NCI-H1436 (cell line): ENCODE measurements at places on chromosomes 5 and 9.

- no peak for DNase-seq
Observed at GRCh38 chr5:106459541-106459940, 1211.2 kb downstream of the EFNA5 start.

GRCh38 chr9:1979741-1980367, 35.3 kb upstream of the SMARCA2 start:
- DNase-seq, result no peak

DNA sequence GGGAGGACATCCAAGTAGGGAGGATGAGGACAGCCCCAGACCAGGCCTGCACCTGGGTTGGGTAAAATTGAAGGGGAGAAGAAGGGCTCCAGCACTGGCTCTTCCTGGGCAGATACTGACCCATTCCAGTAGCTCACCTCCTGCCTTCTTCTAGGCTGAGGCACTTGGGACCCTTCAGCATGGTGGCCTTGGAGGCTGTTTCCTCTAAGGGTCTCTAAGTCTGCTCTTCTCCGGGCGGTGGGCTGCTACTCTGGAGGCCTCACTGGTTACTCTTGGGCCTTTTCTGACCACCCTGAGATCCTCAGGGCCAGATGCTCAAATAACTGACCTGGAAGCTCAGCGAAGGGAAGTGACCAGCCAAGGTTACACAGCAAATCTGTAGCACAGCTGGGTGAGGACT, 2.8 kb upstream of the TIFAB start:
- DNase-seq, result no peak

DNA sequence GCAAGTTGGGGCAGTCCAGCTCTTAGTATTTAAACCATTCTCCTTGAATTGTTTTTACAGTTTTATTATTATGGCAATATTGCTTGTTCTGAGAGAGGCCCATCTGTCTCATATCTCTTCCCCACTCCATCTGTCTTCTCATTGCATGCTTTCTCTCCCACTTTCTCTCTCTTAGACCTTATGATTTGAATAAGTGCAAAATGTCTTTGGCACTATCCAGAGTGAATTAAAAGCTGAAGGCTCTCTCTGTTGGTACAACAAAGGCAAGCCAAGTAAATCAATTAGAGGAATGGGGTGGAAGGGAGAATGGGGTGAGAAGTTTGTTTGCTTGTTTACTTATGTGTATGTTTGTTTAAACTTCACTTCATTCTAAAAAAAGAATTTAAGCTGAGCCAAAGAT, 195.3 kb upstream of the RFX3 start:
- DNase-seq, result no peak

DNA sequence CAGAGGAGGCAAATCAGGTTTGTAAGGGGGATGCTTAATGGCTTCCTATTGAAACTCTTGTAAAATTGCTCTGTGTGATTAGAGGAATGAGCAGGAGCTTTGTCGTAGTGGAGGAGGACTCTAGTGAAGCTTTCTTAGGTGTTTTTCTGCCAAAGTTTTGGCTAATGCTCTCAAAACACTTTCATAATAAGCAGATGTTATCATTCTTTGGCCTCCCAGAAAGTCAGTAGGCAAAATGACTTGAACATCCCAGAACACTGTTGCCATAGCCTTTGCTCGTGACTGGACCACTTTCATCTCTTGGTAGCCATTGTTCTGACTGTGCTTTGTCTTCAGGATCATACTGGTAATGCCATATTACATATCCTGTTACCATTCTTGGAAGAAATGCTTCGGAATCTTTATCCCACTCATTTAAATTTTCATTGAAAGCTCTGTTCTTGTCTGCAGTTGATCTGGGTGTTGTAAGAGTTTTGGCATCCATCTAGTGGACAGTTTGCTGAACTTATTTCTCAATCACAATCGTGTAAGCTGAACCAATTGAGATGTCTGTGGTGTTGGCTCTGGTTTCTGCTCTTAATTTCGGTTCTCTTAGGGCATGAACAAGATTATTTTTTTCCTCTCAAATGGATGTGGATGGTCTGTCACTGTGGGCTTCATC, 187.6 kb downstream of the COMMD10 start:
- no peak for DNase-seq

GRCh38 chr5:92019376-92019990, 636.4 kb upstream of the ARRDC3 start:
- no peak for DNase-seq

DNA sequence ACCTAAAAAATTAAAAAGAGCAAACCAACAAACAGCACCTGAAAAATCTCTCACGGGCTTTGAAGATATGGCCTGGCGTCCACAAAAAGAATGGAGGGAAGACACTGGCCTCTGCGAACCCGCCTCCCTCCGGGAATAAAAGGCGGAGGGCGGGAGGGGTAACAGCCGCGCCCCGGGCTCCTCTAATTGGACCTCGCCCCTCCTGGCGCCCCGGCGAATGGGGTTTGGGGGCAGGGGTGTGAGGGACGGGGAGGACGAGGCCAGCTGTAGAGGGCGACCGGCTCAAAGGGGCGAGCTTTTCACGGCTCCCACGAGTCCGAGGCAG, 753 bp downstream of the FANCC start:
- peak; percentile 88 for DNase-seq

DNA sequence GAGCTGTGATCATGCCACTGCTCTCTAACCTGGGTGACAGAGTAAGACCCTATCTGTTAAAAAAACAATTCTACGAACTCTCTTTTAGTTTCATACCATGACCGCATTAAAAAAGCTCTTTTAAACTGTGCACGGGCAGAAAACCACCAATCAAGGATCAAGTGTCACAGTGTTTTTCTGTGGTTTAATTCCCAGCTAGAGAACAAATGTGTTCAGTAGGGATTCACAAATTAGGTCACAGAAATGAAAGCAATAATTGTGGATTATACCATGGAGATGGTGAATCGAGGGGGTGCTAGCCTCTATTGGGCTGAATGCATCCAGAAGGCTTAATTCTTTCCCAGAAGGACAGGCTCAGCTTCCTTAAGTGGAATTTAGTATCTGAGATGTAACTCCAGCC, 79.1 kb downstream of the ATG10 start:
- DNase-seq, result no peak

DNA sequence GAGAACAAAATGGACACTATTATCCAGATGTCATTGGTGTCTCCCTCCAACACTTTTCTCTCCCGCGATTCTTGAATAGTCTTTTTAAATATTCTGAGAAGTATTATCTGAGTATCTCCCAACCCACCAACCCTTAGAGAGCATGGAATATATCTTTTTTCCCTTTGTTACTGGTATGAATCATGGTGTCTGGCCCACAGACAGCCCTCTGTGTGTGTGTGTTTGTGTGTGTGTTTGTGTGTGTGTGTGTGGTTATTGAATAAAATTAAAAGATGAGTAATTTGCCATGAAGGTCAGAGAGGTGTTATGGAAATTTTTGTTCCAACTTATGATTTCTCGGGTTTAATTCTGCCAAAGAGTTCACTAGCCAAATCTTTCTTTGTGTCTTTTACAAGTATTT, 47.7 kb downstream of the CAMK4 start:
- DNase-seq, result no peak

DNA sequence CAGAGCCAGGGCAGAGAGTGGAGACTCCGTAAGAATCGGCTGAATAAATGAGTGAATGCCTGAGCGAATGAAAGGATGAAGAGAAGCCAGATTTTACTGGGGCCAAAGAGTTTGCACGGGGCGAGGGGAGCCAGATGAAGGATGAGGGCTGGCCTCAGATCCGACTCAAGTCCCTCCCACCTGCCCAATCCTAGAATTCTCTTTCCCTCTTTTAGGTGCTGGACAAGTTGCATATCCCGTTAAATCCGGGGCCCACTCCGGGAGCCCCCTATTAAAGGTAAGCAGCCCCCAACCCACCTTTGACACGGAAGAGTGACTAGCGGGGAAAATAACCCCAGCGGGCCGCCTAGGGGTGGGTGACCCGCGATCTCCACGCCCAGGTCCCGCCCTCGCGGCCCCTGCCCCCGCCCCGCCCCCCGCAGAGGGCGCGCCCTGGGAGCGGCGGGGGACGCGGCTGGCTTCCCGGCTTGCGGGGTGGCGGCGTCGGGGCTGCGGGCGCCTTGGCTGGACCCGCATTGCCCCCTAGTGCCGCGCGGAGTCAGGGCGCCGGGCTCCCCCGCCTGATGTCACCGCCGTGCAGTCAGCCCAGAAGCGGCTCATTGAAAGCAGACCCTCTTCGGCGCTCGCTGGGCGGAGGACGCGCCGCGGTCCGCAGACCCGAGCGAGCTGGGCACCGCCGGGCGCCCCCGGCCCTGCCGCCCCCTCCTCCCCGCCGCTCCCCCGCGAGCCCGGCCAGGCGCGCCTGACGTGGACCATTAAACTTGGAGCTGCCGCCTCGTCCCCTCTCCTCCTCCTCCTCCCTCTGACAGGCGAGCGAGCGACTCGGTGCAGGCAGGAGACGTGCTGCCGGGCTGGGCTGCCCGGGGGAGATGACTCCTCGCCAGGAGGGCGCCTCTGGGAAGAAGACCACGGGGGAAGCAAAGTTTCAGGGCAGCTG, at the start of gene ADRA1B:
Gene ADRA1B (plus strand): TSS at position 579 of the 937 bp plus-strand sequence. CDS start 424 bp downstream, outside the sequence.
- peak; percentile 69 for DNase-seq

DNA sequence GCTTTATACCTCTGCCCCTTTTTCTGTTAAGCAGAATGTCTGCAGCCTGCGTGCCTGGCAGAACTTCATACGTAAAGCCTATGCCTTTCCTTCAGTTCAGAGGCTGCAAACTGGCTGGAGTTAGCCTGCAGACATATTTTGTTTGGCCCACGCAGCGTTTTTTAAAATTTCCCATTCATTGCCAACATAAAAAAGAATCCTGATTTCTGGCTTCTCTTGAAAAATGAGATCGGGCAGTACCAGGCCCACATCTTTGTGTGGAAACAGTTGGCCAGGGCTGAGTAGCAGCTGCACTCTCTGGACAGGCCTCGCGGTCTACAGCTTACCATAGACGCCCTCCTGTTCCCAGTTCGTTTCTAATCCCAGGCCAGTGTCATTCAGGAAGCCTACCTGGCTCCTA, 104.4 kb downstream of the SMARCA2 start:
- DNase-seq, result no peak

- DNase-seq, result no peak
Observed at GRCh38 chr9:92265154-92265553, 28.3 kb downstream of the IARS1 start.

- DNase-seq, result no peak
Observed at GRCh38 chr5:112986224-112986623, 9.6 kb downstream of the DCP2 start.
